AG20443 (cell line): ENCODE measurements at places on chromosomes 2 and 18.

- no peak for DNase-seq
Observed at GRCh38 chr2:19246496-19246895, 111.9 kb downstream of the OSR1 start.

DNA sequence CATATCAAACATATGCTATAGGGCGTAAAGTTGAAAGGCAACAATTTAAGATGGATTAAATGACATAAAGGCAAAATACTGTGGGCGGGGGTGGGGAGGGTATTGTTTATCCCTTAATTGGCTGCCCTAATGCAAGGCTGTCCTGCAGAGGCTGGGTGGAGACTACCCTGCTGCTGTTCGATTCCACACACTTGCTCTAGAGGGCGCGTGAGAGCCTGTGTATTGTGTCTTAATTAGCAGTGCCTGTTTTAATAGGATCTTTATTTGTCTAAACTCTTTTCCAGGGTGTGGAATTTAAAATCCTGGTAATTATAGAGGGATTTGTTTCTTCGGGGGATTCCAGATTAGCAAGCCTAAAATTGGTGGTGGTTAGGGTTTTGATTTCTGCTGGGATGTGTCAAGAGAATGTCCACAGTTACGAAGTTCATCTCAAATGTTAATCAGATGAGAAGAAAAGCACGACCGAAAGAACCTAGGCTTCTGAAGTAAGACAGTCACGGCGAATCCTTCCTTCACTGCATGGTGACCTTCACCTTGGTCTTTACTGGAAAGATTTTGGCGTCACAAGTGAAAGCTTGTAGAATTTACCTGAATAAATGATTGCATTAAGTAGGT is 103.5 kb upstream of the MAP3K20 start:
- DNase-seq: peak; percentile 83

DNA sequence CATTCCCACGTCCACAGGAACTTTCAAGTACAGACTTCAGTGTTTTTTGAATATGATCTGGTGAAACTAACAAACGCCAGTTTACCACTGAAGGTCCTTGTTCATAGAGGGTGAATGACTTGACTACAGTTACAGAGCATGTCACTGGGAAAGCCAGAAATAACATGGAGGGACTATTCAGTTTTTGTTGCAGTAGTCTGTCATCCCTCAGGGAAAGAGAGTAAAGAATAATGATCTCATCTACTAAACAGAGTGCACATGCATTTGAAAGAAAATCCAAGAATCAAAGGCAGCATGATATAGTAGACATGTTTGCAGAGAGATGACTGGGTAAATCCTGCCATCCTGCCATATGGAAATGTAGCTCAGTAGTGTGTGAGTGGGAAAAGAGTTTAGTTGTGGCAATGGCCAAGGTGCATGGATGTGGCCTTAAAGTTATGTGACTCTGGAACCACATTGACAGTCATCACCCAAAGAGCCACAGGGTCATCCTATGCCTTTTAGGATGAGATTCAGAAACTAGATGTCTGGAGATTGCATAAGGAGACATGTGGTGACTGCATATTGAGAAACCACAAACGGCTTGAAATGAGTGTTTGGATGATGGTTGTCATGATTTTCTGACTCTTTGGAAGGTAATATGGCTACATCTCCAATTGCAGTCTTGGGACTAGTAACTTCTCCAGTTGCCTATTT is 125.3 kb upstream of the ZEB2 start:
- DNase-seq: peak; percentile 27

- DNase-seq: no peak
Observed at GRCh38 chr2:142724186-142724585, 153.3 kb upstream of the KYNU start.

DNA sequence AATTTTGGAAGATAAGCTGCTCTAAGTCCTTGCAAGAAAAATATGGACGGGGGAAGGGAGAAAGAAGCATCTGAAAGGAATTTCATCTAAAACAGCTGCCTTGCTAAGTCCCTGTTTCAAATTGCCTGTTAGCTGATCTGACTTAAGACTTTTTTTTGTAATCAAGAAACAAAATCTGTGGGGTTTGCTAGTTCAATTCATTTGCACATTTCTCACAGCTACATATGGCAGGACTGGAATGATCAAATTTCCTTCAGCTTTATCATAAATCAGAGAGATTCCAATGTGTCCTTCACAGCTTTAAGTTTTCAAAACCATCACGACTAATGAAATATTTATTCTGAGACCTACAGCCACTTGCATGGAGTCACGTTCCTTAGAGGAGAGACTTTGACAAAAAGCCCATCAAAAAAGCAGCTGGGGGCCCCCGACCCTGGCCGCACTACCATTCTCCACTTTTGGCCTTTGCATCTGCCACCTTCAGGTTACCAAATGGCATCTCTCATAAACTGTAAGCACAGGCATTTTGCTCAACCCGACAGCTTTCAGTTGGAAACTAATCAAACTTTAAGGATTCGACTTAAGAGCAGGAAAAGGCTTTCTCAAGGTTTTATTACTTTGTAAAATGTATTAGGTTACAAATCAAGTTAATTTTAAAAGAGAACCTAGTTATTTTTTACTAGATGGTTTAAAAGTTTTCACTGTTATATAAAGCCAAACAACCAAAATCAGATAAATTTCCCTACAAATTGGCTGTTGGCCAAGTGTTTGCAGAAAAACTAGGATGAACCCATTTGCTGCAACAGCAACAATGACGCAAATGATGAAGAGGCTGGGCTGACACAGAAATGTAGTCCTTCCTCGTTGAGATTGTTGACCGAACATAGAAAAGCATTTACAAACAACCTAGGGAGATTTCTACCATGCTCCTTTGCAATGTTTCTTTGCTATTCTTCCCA is 100.4 kb upstream of the RND3 start:
- peak; percentile 30 for DNase-seq

DNA sequence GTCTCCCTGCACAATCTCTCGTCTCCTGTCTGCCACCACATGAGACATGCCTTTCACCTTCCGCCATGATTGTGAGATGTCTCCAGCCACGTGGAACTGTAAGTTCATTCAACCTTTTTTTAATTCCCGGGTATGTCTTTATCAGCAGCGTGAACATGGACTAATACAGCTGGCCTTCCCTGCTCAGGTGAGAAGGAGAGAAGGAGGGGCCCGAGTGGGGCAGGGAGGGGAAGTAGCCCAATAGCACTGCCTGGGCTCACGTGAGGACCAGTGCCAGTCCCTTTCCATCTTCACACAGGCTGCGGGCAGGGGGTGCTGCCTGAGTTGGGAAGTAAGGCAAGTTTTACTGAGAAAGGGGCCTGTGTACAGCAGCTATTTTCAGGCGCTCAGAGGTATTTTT is 70.7 kb downstream of the CYB5A start:
- DNase-seq: no peak

DNA sequence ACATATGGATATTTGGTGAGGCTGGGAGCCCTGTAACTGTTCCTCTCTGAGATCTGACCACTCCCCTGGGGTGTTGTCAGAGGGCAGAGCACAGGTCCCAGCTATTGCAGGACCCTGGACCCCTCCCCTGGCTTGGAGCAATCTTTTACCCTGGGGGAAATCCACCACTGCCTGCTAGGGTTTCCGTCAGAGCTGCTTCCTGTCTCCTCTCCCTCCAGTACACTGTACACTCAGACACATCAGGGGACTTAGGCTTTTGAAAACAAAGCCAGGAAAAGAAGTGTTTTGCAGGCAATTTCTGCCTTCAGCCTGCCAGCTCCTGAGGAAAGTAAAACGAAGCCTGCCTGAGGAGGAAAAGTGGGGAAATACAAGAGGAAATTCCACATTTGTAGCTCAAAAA is 13.2 kb upstream of the CEP68 start:
- DNase-seq: no peak

GRCh38 chr18:11366410-11366809 is 217.0 kb upstream of the PIEZO2 start:
- no peak for DNase-seq

- no peak for DNase-seq
Observed at GRCh38 chr2:20578266-20578894, 72.5 kb downstream of the HS1BP3 start.

DNA sequence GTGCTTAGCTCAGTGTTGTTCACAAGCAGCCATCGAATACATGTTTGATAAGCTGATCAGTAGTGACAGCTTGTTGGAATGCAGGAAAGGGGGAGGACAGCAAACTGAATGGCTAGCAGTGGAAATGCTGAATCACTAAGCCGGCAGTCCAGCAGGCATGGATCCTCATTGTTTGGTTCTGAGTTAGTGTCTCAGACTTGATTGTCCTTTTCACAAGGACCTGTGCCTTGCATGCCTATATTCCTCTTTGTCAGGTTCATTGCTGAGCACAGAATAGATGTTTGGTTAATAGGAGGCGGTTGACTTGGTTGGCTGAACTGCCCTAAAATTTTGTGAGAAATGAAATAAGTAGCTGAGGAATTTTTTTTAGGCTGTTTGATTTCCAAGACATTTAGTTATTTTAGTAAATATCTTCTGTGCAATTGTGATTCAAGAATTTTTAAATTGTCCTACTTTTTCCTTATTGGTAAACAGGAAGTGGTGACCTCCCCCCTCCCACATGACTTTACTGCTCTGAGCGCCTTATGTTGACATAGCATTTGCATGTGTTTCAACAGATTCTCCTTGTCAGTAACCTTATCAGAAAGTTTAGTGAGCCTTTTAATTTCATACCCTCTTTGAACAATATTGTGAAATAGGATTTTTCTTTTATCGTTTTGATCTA is 21.4 kb upstream of the STON1 start:
- DNase-seq: peak; percentile 66

DNA sequence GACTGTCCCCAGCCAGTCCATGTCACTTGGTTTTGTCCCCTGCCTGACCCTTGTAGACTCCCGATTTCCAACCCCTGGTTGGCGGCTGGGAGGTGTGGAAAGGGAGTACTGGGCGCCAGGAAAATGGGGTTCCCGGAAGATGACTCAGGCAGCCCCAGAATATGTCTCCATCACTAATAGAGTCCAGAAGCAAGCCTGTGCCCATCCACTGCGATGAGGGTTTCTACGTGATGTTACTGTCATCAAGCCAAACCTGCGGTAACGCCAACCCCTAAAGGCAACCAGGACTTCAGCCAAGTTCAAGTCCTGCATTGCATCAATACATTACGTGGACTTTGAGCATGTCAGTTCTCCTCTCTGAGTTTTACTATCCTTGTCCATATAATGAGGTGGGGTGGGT is 62.0 kb upstream of the TAF1B start:
- DNase-seq: no peak

- no peak for DNase-seq
Observed at GRCh38 chr18:34624551-34624950, 85.5 kb upstream of the DTNA start.

DNA sequence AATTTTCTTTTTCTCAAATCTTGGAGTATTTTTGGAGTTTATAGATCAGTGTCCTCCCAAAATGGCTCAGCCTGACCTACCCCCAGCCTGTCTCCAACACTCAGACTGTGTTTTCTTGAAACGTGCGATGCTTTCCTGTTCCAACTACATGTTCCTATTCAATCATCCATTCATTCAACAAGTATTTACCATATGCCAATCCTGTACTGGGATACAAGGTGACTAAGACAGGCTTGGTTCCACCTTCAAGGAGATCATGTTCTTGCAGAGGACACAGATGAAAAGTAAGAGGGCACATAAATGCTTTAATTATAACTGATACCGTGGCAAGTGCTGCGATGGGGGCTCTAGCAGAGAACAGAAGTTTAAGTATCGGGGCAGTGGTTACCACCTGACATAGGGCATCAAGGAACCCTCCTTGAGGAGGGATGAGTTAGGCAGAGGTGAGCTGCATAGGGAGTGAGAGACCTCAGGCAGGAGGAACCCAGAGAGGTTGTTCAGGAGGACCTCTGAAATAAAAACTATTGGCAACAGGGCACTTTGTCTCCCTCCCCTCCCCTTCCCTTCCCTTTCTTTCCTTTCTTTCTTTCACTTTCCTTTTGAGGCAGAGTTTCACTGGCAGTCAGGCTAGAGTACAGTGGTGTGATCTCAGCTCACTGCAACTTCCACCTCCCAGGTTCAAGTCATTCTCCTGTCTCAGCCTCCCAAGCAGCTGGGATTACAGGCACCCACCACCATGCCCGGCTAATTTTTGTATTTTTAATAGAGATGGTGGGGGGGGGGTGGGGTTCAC is 469.0 kb downstream of the EPHA4 start:
- no peak for DNase-seq

DNA sequence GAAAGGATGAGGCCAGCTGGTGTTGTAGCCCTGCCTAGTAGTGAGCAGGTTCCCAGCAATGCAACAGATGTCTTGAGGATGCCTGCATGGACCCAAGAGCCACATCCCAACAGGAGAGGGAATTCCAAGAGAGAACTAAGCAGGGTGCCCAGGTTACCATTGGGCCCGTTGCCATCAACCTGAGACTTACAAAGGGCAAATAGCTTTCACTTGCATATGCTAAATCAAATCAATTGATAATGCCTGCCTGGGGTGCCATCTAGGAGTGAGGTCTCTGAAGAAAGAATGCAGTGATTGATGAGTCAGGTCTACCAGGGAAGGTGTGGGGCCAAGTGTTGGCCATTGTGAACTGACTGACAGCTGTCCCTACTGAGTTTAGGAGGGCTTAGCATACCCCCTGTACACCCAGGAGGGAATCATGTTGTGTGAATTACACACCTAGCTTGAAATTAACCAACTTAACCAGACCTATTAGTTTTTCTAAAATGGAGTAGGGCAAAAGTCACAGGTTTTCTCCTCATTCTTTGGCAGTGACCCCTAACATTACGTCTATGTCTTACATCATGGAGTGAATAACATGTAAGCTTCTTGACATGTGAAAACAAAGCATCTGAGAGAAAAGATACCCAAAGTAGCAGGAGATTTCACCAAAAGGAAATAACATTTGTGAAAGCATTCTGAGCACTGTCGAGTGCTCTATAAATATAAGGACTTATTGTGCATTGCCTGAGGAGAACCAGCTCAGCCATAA is 32.3 kb downstream of the FHOD3 start:
- no peak for DNase-seq

DNA sequence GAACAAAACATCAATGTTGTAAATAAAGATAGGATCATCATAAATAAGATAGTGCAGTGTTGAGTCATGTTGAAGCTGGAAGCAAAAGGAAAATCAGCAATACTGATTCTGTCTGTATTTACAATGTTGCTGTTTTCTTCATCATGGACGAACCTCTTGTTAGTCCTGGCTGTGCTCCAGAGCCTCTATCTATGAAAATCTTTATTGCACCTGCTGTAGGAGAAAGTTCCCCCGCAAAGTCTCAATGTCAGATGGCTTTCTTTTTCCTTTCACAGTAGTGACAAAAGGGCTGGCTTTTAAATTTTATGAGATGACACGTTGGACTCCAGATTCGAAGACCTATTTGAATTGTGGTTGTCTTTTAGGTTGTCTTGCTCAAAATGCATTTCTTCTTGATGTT is 98.5 kb upstream of the LRRTM1 start:
- no peak for DNase-seq

GRCh38 chr2:85255813-85256594 is 71.8 kb downstream of the TGOLN2 start:
- DNase-seq: peak; percentile 71

DNA sequence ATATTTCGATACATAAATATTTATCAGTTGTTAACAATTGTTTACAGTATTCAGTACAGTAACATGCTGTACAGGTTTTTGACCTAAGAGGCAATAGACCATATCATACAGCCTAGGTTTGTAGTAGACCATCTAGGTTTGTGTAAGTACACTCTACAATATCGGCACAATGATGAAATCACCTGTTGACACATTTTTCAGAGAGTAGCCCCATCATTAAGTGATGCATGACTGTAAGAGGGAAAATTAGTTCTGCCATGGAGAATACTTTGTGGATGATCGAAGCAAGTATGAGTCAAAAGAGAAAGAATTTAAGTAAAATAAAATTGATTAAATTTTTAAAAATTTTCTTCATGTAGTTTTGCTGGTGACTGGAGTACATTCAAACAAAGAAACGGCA is 32.6 kb downstream of the VIT start:
- DNase-seq: no peak

- DNase-seq: no peak
Observed at GRCh38 chr18:54148678-54149077, 75.8 kb downstream of the MBD2 start.
